ENCODE measurements at places on chromosomes 4 and X.
A peak's percentile ranks its signal among the peaks of the same experiment; 100 is the strongest.

DNA sequence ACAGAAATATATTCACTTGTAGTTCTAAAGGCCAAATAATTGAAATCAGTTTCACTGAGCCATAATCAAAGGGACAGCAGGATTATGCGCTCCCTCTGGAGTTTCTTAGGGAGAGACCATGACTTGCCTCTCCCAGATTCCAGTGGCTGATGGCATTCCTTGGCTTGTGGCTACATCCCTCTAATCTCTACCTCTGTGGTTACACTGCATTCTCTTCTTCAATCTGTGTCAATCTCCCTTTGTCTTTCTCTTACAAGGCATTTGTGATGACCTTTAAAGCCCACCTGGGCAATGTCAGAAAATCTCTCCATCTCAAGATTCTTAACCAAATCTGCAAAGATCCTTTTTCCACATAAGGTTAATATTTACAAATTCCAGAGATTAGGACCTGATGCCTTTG is 260.2 kb downstream of the UNC5C start:
- DNase-seq: no peak

DNA sequence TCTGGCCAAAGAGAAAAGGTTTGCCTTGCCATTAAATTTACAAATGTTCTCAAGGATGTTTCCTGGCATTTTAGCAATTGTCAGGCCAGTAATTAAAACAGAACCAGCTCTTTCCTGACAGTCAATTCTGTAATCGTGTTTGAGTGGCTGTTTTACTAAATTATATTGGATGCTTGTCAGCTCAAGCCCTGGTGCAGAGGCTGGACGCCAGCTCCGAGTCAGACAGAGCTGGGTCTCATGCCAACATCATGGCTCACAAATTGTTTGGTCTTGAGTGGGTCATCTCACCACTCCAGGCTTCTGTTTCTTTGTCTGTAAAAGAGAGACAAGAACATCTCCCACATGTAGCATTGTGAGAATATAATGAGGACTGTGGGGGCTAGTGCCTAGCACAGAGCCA is 190.3 kb upstream of the PSAPL1 start:
- DNase-seq: no peak

DNA sequence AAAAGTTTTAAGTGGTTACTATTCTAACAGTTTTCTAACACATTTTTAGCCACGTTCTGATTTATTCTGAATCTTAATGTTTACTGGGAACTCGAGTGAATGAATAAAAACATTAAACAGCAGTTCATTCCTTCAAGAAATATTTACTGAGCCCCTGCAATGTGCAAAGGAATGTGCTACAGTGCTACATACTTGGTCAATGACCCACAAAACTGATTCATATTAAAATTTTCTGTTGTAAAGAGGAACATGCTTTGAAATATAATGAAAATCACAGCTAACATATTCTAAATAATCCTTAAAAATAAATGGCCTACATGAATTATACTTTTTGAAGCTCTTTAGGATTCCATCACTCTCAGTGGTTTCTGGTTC is 78.7 kb downstream of the ARAP2 start:
- no peak for DNase-seq

DNA sequence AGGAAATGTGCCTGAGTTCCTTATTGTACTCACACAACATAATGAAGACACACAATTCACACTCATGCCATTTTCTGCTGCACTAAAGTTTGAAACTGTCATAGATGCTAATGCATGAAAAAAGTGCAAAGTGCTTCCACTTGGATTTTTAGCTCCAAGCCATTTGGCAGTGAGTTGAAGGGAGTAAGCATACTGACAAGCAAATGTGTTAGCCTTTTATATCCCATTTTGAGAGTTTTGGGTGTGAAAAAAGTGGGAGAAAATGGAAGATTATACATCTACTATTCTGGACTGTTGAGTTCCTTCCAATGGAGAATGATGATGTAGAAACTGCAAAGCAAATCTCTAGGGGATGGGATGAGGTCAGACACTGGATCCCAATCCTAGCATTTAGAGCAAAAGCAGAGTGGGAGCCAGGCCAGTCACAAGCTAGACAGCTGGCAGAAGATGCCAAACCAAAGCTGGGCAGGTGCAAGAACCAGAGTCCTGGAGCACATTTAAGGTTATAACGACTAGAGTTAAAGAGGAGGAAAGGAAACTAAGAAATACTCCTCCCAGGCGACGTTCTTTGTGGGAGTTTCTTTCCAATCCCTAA is 216.8 kb downstream of the FBXO8 start:
- DNase-seq: no peak

DNA sequence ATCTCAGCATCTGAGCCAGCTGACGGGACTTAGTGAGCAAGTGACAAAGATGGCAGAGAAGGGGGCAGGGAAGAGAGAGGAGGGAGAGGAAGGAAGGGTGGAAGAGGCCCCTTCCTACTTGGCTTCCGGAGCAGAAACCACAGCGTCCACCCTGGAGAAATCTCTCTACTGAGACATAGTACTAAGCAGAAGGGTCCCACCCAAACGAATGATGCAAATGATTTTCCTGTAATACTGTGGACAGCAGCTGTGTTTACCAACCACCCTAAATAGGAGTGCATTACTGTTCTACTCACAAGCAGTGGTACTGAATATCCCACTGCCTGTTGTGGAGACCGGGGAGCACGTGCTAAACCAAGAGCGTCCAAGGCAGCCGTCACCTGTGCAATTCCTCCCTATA is 29.4 kb downstream of the DTHD1 start:
- no peak for DNase-seq

DNA sequence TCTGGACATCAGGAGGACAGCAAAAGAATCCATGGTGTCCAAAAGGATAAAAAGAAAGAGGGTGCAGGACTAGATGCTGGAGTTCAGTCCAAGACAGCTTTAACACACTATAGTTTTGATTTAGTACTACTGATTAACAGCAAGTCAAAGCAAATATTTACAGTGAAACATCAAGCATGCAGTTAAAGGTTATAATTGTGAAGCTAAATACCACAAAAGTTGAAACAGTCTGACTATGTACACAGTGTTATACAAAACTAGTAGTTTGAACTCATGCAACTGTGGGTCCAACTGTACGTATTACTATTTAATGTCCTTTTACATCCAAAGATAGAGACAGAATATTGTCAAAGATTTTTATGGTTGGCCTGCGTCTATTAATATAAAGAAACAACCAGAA is 57.6 kb downstream of the CHIC2 start:
- DNase-seq: no peak

GRCh38 chr4:5524446-5525299 is 183.7 kb downstream of the EVC2 start:
- DNase-seq: peak; percentile 8

GRCh38 chr4:101823864-101824263 is 33.3 kb downstream of the BANK1 start:
- no peak for DNase-seq

- DNase-seq: no peak
Measured at GRCh38 chrX:101265869-101266428, 25.2 kb downstream of the TAF7L start.

GRCh38 chr4:14064984-14065383 is 437.5 kb upstream of the BOD1L1 start:
- no peak for DNase-seq

- no peak for DNase-seq
Measured at GRCh38 chrX:109312757-109313156, 169.1 kb downstream of the GUCY2F start.

- DNase-seq: peak; percentile 66
Measured at GRCh38 chr4:54226404-54227255, 2.5 kb upstream of the PDGFRA start.

GRCh38 chrX:120145295-120145925 is 13.0 kb upstream of the RHOXF2 start:
- DNase-seq: no peak

GRCh38 chr4:20698382-20698781 is 1.9 kb upstream of the PACRGL start:
- DNase-seq: no peak

DNA sequence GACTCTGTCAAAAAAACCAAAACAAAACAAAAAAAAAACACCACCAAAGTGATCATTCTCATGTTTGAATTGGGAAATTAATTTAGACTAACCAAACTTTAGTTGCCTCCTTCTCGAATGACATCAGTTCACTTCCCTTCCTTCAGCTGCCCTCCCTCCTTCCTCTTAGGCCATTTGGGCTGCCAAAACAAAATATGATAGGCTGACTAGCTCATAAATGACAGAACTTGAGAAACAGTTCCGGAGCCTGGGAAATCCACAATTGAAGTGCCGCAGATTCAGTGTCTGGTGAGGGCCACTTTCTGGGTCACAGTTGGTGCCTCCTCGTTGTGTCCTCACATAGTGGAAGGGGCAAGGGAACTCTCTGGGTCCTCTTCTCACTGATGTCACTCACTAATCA is 16.1 kb upstream of the WAS start:
- no peak for DNase-seq

DNA sequence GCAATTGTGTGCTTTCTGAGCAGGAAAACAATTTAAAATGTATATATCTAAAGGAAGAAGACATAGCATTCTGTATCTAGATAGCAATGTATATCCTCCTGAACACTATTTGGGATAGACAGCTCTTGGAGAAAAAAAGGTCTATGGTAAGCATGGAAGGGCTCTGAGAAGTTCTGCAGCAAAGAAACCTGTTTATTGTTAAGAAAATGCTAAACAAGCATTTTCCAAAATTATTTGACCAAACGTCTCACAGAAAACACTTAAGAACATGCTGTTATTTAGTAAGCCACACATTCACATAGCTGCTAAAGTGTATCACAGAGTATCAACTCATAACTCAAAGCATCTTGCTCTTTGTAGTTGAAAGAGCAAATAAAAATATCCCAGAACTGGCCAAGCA is 67.9 kb downstream of the SH3RF1 start:
- DNase-seq: no peak

GRCh38 chr4:74308215-74308614 is at the start of gene EPGN:
Gene EPGN, plus strand, starts transcription at chr4:74308470. Its CDS starts 64 bp downstream, at chr4:74308534.
- no peak for DNase-seq

DNA sequence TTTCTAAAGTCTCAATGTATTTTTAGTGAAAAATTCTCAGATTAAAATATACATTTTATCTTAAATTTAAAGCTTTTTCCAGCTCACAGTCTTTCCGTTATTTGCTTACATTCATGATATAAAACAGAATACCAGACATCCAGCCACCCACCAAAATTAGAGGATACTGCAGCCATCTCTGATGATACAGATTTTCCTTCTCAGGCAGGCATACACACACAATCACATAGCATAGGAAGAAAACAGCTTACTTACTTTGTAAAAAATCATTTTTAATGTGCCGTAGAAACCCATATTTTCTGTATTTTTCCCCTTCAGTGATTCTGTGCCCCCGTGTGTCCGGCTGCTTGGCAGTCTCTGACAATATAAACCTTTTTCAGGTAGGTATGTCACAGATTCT is 183.7 kb downstream of the FBXW7 start:
- no peak for DNase-seq

DNA sequence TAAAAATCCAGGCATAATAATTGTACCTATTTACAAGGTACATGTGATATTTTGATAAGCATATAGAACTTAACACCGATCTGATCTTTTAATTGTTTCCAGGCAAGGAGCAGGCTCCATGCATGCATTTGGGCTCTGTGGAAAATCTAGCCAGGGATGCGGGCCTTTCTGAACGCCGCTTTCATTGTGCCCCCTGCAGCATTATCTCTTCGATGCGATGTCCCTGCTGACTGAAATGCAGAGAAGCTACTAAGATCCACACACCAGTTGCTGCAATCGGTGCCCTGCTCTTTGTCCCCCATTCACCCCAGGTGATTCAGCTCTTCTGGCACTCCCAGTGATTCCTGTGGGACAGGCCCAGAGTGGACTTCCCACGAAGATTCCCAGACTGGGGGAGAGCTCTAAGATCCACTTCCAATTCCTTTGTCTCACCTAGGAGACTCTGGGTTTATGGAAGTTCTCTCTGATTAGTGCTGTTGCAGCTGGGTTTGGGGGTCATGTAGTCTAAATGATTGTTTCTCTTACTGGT is 254.3 kb upstream of the AGA start:
- peak; percentile 46 for DNase-seq

DNA sequence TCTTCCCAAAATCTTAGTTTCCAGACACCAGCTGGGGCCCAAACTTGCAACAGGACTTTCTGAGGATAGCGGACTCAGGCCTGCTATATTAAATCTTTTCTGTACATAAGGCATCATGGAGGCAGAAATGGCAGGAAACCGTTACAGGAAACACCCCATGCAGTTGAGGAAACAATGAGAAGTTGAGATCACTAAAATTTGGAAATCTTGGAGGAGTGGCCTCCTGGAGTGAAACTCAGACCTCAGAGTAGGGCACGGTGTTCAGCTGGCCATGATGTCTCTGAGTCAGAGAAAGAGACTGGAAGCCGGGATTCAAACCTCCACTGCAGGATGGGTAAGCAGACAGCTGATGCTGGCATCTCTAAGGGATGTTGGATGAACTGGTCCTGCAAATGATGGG is 372.6 kb upstream of the CTSO start:
- no peak for DNase-seq

DNA sequence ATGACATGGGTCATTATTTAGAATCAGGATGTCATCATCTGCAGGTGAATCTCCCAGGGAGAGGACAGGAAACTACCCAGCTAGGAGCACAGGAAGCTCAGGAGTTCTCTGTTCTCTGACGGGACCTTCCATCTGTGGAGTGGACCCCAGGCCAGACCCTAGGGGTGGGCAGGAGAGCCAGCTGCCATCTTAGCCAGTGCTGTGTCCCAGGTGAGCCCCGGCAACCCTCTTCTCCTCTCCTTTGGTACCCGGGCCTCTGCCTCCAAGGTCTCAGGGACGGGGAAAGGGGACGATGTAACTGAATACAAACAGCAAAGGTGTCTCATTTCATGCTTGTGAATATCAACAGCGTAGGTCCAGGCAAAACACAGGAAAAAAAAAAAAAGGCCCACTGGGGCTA is 48.5 kb downstream of the C4orf50 start:
- no peak for DNase-seq

GRCh38 chr4:123510221-123510620 is 113.6 kb downstream of the SPRY1 start:
- no peak for DNase-seq

GRCh38 chr4:53044651-53044960 is 182.5 kb downstream of the RASL11B start:
- DNase-seq: no peak

DNA sequence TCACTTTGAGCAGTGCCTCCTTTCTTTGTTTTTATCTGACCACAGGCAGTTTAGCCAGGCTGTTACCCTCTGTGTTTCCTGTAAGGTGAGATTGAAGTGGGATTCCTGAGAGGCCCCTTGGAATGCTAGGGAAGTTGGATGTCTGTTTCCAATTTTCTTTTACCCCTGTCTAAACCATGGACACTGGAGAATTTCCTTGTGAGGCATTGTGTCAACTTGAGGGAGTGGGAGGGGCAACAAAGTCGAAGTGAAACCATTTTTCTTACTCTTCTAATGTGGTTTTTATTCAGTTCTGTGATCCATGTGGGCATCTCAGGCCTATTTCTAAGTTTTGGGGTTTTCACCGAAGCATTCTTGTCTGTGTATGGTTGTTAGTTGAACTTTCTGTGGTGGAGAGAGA is 296.1 kb upstream of the UGT8 start:
- peak; percentile 11 for DNase-seq

DNA sequence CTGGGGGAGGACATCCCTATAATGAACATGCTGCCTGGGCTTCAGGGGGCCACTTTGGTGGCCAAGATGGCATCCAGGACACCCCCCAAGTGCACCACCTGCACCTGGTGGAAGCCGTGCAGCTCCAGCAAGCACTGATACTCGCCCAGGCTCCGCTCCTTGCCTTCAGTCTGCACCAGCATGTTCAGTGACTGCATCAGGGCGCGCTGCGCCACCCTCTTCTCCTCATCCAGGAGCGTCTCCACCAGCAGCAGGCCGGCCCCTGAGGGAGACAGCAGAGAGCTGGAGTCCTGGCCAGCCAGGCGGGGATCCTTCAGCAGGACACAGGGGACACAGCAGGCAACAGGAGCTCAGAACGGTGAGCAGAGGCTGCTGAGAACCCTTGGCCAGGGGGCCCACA is 11.3 kb upstream of the SLC25A6 start:
- no peak for DNase-seq
